ENCODE measurements at places on chromosomes 7 and 10.

GRCh38 chr10:113960617-113961181 lies 83.0 kb upstream of the ADRB1 start:
- peak; percentile 34 for DNase-seq

- DNase-seq = peak; percentile 24
Measured at GRCh38 chr10:118045837-118046394, 825 bp downstream of the RAB11FIP2 start.

DNA sequence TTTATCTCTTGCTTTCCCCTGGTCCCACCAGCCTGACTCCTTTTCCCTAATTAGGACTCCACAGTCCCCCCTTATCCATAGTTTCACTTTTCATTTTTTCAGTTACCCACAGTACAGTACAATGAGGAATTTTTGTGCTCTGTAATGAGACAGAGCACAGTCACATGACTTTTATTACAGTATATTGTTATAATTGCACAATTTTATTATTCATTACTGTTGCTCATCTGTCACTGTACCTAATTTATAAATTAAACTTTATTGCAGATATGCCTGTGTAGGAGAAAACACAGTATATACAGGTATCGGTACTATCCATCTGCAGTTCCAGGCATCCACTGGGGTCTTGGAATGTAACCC lies 125.4 kb downstream of the KCNMA1 start:
- no peak for DNase-seq

DNA sequence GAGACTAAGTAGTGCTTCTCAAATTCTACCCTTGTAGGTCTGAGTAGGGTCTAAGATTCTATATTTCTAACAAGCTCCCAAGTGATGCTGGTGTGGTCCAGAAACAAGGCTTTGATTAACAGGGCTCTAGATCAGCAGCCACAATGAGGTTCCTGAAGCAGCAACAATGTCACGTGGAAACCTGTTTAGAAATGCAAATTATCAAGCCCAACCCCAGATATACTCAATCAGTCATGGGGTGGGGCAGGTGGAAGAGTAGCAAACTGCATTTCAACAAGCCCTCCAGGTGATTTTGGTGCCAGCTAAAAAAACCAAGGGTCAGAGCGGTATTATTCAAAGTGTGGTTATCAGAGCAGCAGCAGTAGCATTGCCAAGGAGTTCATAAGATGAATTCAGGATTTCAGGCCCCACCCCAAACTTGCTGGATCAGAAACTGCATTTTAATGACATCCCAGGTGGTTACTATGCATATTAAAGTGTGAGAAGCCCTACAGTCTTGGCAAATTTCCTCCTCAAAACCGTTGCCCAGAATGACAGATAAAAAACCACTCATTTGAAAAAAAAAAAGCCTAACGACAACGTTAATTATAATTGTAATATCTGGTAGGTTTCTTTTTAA lies 199.2 kb downstream of the AHR start:
- DNase-seq = no peak

GRCh38 chr10:79298403-79299244 lies 48.6 kb upstream of the PPIF start:
- no peak for DNase-seq

- peak; percentile 5 for DNase-seq
Measured at GRCh38 chr7:55273186-55273980, 91.8 kb upstream of the LANCL2 start.

Measured in GM10248 (cell line).